ENCODE measurements at places on chromosomes 7 and 10.

DNA sequence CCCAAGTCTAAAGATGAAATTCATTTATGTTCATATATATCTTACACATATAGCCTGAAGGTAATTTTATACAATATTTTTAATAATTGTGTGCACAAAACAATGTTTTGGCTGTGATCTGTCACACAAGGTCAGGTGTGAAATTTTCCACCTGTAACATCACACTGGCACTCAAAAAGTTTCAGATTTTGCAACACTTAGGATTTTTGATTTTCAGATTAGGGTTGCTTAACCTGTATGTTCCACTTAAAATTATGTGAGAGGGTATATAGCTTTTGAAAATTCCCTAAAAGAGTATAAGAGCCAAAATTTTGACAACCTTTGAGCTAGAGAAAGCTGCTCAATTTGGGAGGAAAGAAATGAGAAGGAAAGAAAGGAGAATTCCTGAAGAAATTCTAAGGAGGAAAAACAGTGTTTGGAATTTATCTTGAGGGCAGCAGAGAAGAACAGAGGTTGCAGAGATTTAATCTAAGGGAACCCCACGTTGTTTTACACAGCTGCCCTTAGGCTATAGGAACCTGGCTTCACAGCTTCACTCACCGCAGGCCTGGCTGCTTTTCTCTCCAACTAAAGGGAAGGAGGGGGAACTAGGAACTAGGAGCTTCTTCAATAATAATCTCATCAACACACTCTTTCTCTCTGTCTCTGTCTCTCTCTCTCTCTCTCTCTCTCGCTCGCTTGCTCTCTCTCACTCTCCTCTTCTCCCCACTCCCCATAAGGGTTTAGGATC is 8.5 kb downstream of the VOPP1 start:
- no peak for DNase-seq

GRCh38 chr10:94214481-94214893 is 148.3 kb downstream of the NOC3L start:
- no peak for DNase-seq

GRCh38 chr7:39394105-39394680 is 172.0 kb upstream of the YAE1 start:
- no peak for DNase-seq

DNA sequence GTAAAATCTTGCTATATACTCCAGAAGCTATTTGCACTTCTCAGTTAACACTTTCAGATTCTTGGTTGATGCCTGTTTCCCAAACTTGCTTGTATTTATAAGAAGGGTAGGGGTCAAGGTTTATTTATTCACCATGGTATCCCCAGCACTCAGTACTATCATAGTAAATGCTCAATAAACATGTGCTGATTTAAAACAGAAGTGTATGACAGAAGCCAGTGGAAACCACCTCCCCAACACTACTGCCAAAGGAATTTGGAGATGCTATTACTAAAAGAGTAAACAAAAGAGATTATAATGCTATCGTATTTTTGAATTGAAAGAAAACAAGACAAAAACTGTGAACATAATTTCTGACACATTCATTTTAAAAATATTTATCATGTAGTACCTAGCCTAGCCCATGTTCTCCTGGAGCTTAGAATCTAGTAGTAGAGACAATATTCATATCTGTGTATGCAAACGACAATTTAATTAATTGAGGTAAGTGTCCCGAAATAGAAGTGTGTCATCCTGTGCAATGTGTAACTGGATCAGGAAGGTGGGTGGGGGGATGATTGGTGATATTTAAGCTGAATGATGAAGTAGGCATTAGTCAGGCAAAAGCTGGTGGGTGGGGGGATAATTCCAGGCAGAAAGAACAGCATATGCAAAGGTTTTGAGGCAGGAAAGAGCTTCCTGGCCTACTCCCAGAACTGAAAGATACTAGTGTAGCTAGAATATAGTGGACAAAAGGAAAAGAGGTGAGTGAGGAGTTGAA is 77.5 kb downstream of the HGF start:
- no peak for DNase-seq
